Activated naive CD4-positive, alpha-beta T cell treated with anti-CD3 and anti-CD28 coated beads, Interleukin-2, amount 50 U/mL, for 16 hours (primary cell): ENCODE measurements at places on chromosomes 12 and 14.

DNA sequence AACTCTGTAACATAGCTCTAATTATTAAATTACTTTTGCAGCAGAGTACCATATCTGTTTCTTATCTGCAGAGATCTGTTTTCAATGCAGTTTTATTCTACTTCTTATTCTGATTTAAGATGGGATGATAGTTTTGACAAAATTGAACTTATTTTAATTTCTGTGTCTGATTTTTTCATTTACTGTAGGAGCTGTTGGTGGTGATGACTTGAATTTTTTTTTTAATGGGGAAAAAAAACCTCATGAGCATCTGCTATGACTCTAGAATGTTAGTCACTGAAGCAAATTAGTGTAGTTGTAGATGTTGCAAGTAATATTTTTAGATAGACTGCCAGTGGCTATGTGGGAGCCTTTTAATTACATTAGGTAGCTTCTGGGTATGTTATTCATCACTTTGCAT lies 23.4 kb downstream of the DNM1L start:
- no peak for DNase-seq

GRCh38 chr12:66514581-66514980 lies 164.3 kb downstream of the GRIP1 start:
- DNase-seq: no peak

DNA sequence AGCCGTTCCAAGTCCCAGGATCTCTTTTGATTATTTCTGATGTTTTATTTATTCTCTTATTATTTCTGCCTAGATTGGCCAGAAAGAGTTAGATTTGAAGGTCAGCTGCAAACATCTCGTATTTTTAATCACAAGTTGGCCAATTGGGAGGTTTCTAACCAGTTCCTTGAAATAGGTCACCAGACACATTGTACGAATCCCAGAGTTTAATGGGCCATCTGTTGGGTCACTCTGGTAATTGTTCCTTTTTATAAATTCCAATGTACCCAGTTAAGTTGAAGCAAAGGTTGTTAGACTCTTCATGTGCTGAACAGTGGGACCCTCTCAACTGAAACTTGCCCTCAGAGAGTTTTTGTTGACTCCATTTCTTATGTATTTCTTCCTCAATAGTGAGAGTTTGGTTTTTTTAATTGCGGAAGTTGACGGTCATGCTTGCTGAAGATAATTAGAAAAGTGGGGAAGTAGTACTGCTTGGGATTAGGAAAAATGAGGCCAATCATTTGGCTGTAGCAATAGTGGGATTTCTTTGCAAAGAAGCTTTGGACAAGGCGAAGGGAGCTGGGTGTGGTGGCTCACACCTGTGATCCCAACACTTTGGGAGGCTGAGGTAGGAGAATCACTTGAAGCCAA lies 382.7 kb upstream of the RGS6 start:
- no peak for DNase-seq

GRCh38 chr12:89474615-89475014 lies 50.0 kb downstream of the GALNT4 start:
- DNase-seq: no peak

GRCh38 chr14:34275078-34275477 lies 187.0 kb downstream of the SPTSSA start:
- DNase-seq: no peak

- DNase-seq: no peak
Measured at GRCh38 chr12:112575559-112576067, 156.9 kb downstream of the PTPN11 start.

DNA sequence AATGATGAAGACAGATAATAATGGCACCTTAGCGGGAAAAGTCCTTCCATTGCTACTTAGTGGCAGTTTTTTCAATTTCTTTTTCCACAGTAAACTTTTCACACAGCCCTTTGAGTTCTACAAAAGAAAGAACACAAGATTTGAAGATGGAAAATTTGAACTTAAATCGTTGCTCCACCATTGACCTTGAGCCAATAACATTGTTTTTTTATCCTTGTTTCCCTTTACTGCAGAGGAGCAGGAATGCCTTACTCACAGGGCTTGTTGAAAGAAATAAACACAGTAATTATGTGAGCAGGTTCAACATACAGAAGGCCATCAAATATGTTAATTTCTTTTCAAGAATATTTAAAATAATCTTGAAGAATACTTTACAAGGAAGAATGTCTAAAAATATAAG lies 181.5 kb upstream of the KRR1 start:
- DNase-seq: no peak

DNA sequence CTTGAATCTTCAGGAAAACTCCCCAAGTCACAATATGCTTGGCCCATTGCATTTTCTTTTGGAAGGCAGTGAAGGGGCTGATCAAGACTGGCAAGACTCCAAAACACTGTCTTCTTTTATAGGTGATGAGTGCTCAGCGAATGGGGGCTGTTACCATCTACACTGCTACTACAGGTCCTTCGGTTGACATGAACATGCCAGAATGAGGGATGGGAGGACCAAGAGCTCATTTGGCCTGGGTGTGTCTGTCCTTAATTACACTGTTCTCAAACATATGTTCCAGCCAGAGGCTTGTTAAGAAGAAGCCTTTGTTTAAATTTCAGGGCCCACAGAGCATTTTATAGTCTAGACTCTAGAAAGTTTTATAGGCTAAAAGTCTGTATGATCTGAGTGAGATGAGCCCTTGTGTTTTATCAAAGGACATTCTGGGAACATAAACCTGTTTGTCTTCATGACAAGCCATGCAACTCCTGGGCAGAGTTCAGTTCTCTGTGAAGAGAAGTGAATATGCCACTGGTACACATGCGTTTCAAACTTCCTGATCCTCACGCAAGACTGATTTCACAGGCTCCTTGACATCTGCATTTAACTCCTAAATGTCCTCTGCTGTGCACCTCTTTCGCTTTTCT lies 4.7 kb upstream of the FAM234B start:
- DNase-seq: no peak

DNA sequence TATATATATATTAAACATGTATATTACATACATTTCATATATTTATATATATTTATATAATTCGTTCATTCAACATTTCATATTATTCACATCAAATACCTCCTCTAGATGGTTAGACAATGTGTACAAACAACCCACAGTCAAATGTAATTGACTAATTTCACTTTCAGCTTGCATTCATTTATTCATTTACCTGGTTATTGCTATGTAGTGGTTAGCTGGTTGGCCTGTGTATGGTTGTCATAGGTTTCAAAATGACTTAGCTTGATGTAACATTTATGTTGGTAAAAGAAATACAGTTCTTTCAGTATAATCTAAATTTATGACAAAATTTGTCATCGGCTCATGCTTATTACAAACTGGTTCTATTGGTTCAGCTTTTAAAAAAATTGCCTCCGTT lies 389 bp downstream of the OR4K13 start:
- DNase-seq: no peak
